ENCODE measurements at places on chromosomes 5 and 9.

- no peak for DNase-seq
These were observed 52.2 kb upstream of the GPR151 start for GRCh38 chr5:146568161-146568560.

DNA sequence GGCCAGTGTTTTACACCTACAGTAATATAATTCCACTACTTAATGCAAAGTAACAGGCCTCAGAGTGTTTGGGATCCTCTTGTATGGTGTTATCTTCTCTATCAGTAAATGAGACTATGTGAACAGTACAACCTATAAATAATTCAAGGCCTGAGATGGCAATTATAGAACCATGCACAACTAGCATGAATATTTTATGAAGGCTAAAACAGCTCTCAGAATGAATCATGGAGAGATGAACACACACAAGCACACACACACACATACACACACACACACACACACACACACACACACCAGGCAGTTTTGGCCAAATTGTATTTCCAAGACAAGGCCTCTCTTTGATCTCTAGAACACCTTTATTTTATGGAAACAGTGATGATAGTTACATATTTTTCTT, 224.9 kb downstream of the EBF1 start:
- peak; percentile 2 for DNase-seq

- no peak for DNase-seq
These were observed 438.5 kb downstream of the ACTL7B start for GRCh38 chr9:108417312-108417711.

- no peak for DNase-seq
These were observed 103.5 kb upstream of the COL5A1 start for GRCh38 chr9:134537951-134538641.

DNA sequence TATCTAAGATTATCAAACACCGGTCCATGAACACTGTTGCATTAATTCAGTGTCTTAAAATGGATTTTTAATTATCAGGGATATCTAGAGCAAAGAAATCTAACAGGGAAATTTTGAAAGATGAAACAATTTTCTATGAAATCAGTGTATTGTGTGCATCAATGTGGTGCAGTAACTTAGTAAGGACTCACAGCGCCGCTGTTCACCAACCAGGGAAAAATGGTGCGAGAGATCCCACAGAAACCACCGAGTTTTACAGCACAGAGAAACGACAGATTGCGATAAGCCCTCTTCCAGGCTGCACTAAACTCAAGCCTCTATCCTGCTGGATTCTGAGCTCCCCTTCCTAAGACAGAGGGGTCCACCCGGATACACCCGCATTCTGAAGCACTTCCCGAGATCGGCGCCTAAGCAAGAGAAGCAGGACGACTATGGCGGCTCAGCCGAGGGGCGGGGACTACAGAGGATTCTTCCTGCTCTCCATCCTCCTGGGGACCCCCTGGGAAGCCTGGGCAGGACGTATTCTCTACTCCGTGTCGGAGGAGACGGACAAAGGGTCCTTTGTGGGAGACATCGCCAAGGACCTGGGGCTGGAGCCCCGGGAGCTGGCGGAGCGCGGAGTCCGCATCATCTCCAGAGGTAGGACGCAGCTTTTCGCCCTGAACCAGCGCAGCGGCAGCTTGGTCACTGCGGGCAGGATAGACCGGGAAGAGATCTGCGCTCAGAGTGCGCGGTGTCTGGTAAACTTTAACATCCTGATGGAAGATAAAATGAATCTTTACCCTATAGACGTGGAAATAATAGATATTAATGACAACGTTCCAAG, at the start of gene PCDHGA7:
PCDHGA7 (plus strand) TSS at position 274 of the 826 bp plus-strand sequence; CDS start at position 432, 158 bp downstream.
- no peak for DNase-seq

DNA sequence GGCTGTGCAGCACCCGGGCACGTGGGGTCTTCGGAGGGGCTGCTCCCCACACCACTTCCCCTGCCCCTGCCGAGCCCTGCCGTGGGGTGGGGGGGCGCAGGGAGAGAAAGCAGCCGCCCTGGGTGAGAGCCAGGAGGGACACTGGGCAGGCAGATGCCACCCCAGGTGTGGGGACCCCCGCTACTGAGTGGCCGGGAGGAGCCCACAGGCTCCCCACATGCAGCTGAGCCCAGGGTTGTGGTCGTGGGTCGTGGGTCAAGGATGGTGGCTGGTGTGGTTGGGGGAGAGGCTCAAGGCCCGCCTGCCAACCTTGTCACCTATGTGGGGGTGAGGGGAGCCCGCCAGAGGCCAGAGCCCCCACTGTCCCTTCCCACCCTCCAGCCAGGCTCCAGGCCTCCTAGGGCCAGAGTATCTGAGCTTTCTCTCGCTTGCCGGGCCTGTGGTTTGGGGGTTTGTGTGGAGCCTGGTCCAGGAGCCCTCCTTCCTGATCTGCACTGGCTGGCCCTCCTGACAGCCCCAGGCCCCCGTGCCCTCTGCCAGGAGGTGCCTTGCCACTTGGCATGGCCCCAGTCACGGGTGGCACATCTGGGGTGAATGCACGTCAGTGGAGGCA, 35.5 kb downstream of the EXOC3 start:
- DNase-seq, result no peak

DNA sequence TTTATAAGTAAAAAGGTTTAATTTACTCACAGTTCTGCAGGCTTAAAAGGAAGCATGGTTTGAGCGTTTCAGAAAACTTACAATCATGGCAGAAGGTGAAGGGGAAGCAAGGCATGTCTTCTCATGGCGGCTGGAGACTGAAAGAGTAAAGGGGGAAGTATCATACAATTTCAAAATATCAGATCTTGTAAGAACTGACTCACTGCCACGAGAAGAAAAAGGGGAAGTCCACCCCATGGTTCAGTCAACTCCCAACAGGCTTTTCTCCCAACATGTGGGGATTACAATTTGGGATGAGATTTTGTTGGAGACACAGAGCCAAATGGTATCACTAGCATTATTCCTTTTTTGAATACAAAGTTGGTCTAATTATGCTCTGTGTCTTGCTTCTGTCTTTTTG, 627.9 kb upstream of the ST8SIA4 start:
- no peak for DNase-seq

DNA sequence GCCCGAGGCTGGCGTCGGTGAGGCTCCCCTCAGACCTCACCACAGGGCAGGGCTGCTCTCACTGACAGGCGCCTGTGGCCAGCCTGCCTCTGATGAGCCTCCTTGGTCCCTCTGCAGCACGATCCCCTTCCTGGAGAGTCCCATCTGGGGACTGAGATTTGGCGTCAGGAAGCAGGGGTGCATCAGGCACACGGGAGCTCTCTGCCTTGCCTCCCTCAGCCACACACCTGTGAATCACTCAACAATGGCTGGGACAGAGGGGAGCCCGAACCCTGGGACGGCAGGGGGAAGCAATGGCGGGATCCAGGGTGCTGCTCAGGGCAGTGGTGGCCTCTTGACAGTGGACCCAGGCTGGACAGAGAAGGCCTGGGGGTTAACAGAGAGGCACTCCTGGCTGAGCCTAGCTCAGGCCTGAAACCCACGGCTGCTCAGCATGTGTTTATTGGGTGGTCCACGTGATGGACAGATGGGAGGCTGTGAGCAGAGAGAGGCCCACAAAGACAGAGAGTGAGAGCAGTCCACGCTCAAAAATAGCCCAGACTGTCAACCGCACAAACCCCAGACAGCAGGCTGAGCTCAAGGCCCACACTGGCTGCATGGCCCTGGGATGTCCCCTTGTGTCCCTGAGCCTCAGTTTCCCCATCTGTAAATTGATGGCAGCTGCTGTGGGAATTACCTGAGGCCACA, 11.9 kb downstream of the RASGEF1C start:
- DNase-seq, result no peak

- DNase-seq, result no peak
These were observed 110.6 kb downstream of the GADD45G start for GRCh38 chr9:89715318-89715858.

GRCh38 chr5:178305801-178306200, 73.2 kb upstream of the PHYKPL start:
- no peak for DNase-seq

DNA sequence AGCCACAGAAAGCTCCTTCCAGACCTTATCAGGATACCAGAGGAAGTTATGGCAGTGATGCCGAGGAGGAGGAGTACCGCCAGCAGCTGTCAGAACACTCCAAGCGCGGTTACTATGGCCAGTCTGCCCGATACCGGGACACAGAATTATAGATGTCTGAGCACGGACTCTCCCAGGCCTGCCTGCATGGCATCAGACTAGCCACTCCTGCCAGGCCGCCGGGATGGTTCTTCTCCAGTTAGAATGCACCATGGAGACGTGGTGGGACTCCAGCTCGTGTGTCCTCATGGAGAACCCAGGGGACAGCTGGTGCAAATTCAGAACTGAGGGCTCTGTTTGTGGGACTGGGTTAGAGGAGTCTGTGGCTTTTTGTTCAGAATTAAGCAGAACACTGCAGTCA, 70.8 kb upstream of the ENTREP1 start:
- no peak for DNase-seq

- DNase-seq, result no peak
These were observed 21.3 kb upstream of the NCS1 start for GRCh38 chr9:130150779-130151382.

GRCh38 chr5:76408104-76408654, 5.1 kb downstream of the IQGAP2 start:
- no peak for DNase-seq

- DNase-seq, result no peak
These were observed 53.2 kb downstream of the MVB12B start for GRCh38 chr9:126379661-126380360.

DNA sequence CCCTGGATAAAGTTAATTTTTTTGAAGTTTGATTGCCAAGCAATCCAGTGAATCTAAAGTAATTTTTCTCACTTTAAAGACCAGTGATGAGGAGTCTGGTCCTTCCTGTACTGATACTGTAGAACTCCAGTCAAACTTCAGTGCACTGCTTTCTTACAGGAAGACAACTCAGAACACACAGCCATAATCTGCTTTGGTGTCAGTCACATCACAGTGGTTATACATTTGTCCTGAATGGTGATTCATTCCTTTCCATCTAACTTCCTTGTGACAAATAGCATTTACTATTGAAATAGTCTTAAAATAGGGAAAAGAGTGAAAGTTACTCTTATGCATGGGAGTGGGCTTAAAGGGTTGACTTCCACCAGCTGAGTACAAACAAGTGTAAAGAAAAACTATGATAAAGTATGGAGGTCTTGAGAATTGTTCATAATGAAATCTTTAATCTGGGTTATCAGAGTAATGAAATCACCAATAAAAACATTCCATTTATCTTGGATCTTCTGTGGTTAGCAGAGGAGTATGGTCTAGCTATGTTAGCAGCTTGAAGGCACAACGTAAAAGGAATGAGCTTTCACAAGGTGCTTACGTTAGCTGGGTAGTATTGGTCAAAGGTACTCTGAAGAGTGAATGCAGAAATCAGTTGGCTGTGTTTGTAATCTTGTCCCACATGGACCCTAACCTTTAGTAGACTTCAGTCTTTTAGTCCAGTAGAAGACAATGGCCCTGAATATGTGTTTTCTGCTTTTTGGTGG, 41.5 kb downstream of the DCP2 start:
- no peak for DNase-seq

GRCh38 chr9:124911766-124912165, 29.1 kb downstream of the GOLGA1 start:
- DNase-seq, result no peak

DNA sequence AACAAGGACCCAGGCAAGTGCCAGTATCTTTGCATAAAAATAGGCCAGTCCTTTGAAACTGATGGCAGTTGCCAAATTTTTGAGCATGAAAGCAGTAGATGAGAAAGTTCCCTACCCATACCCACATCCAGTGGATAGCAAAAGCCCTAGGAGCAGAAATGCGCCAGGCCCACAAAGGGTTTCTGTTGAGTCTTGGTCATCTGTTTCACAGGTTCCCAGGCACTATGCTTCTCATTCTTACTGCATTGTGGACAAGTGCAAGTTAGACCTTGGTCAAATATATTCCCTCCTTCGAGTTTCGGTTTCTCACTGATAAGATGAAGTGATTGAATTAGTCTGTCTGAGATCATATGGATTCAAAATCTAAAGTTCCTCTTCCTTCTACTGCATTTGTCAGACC, 152.3 kb downstream of the NR3C1 start:
- DNase-seq, result no peak

GRCh38 chr9:91378695-91379127, 17.0 kb upstream of the AUH start:
- no peak for DNase-seq

- DNase-seq, result no peak
These were observed 63.8 kb upstream of the ANKH start for GRCh38 chr5:14935341-14935740.

DNA sequence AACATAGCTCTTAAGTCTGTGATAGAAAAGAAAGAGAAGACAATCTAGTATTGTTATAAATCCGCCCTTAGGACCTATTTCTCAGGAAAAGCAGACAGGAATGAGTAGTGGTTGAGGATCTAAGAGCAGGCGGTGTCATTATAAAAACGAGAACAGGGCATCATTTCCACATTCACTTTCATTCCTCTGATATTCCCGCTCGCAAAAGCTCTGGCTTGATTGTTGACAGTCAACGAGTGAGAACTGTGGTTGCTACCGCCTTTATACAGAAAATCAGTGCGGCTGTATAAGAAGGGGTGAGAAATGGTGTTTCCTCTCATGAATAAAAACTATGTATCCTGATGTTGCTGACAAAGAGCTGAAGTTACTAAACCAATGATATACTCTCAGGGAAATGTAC, 1409.6 kb upstream of the WWC1 start:
- no peak for DNase-seq

Data from activated CD4-positive, alpha-beta T cell treated with anti-CD3 and anti-CD28 coated beads for 4 hours (primary cell).